ENCODE measurements at places on chromosomes 1 and 21. TPM values are rescaled to one million over a fixed set of nuclear protein-coding genes. Genes with fewer than 3 reads are reported as not detected.

PROK1 gene
- total RNA-seq = not detected

WDR64 gene
- not detected for total RNA-seq

CBR1 gene
- total RNA-seq = 222 TPM

IFNLR1 gene
- total RNA-seq = not detected

TMEM82 gene
- total RNA-seq = not detected

DENND4B gene
- 1.8 TPM for total RNA-seq

ATP8B2 gene
- 91.0 TPM for total RNA-seq

MACF1 gene
- 368 TPM for total RNA-seq

KPRP gene
- not detected for total RNA-seq

ETS2 gene
- 21.7 TPM for total RNA-seq

PTAFR gene
- total RNA-seq = under 0.01 TPM

SYCP1 gene
- total RNA-seq = not detected

WLS gene
- 157 TPM for total RNA-seq

MRAP gene
- not detected for total RNA-seq

UBASH3A gene
- not detected for total RNA-seq

ZNF687 gene
- 5.7 TPM for total RNA-seq

ITLN2 gene
- not detected for total RNA-seq

ADORA3 gene
- total RNA-seq = not detected

TNFAIP8L2 gene
- not detected for total RNA-seq

GADD45A gene
- 16.7 TPM for total RNA-seq

KRTAP10-2 gene
- total RNA-seq = not detected

OVAAL gene
- not detected for total RNA-seq

FOXD2 gene
- total RNA-seq = under 0.01 TPM

PMF1 gene
- 62.5 TPM for total RNA-seq

S100A2 gene
- 3.6 TPM for total RNA-seq

SLC9C2 gene
- not detected for total RNA-seq

Data from IMR-90 (cell line).